Lower leg skin (tissue), 4 donors: ENCODE measurements at places on chromosomes 5 and 9. TPM values are rescaled to one million over a fixed set of nuclear protein-coding genes. Genes with fewer than 3 reads are reported as not detected.

Gene UGCG
- 81.3 TPM for total RNA-seq

Gene LHX3
- total RNA-seq: not detected

Gene UGT3A2
- total RNA-seq: 5.4 TPM

DNA sequence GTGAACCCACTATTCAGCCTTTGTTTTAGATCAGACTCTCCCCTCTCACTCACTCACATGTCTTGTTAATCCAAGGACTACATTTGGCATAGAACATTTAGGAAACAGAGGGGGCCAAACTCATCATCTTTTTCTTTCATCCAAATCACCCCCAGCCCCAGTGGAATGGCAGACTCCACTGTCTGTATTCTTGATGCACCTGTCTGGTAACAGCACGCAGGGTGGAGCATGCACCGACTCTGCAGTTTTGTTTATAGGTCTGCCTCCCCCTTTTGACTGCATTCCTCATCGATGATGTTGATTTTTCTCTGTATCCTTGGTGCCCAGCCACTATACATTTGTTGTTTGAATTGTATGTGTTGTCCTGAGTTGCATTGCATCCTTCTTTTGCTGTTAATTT lies 66.0 kb downstream of the ANGPTL2 start:
- DNase-seq: no peak

DNA sequence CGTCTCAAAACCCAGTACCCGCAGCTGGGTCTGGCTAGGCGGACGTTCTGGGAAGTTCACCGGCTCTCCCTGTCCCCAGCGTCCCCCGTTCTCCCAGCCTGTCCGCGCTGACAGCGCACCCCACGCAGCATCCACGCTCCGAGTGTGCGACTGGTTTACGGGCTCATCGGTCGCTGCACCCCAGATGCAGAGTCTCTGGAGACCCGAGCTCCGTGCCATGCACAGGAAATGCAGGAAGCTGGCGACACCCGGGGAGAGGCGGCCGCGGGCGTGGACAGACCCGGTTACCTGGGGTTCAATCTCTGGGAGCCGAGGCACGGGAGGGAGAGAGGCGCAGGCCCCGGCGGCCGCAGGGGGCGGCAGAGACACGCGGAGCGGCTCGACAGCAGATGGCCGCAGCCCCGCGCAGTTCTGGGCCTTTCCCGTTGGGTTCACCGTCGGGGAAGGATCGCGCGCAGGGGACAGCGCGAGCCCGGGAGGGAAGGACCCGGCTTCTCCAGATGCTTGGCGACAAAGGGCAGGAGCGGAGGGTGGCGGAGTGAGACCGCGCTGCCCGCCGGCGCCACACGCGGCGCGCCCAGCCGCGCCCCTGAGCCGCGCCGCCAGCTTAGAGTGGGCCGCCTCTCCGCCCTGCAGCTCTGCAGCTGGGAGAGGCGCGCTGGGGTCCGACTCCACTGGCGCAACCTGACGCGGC lies 558 bp downstream of the SHROOM1 start:
- DNase-seq: peak; percentile 58

DNA sequence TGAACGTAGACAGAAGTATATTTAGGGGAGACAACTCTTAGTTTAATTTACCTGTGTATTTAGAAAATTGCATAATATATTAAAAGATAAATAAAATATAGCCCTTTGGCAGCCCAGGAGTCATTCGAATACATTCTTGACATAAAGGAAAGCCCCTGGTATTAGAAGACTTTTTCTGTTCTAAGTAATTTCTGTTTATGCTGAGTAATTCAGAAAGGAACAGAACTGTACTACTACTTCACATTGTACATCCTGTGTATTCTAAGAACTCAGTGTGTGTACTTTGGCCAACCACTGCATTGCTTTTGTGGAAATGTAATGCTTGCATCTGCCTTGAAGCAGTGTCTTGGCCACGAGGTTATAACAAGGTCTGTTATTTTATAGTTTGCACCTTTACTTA lies 136.4 kb downstream of the KDM4C start:
- no peak for DNase-seq

Gene PGM5
- 9.8 TPM for total RNA-seq

GRCh38 chr9:91276513-91276912 lies 85.2 kb downstream of the AUH start:
- no peak for DNase-seq

Gene GFPT2
- total RNA-seq: 3.0 TPM

DNA sequence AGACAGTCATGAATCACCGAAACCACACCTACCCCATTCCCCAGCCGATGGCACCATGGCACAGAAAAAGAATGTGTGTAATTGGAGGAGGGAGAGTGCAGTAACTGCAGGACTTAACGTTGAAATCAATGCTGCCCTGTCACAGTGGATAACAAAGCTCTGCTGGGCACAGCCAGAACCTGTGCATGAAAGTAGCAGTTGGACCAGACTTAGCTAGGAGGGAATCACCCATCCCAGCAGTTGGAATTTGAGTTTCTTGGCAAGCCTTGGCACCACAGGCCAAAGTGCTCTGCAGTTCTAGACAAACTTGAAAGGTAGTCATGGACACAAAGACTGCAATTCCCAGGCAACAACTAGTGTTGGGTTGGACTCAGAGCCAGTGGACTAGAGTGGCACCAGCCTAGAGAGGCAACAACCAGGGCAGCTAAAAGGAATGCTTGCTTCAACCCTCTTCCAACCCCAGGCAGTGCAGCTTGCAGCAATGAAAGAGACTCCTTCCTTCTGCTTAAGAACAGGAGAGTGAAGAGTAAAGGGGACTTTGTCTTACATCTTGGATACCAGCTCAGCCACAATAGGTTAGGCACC lies 19.1 kb downstream of the TMEM232 start:
- DNase-seq: no peak

DNA sequence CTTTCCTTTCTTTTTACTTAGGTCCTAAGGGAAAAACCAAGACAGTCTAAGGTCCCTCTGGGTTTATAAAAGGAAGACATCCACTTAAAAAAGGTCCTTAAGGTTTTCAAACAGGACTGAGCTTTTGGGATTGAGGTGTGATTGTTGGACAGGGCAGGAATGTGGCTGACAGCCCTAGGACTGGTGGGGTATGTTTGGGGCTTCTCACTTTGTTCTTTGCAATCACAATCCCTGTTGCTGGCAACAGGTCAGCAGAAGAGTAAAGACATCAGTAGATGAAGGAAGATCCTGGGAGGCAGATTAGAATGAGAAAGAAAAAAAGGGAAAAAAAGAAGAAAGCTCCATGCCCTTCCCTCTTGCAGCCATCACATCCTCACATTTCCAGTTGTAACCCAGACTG lies 101.4 kb upstream of the TARS1 start:
- no peak for DNase-seq

DNA sequence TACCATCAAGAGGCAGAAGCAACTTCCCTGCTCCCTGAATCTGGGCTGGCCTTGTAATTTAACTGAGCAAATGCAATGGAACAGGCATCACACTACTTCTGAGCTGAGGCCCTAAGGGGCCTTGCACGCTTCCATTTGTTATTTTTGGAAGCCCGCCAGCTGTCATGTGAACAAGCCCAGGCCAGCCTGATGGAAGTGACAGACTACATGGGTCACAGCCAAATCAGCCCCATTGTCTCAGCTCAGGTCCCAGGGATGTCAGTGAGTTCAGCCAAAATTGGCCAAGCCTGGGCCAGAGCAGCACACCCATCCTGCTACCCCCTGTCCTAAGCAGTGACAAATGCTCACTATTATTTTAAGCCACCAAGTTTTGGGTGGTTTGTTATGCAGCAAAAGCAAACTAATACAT lies 72.8 kb downstream of the PRRT1B start:
- no peak for DNase-seq

Gene INSL6
- total RNA-seq: not detected

- no peak for DNase-seq
Observed at GRCh38 chr5:136174021-136174659, 18.8 kb downstream of the SMIM32 start.

Gene DAPK1
- total RNA-seq: 10.6 TPM

- DNase-seq: no peak
Observed at GRCh38 chr9:93183663-93184431, at the start of gene WNK2. Gene WNK2 (plus strand): TSS chr9:93184139. CDS start chr9:93184930, 791 bp downstream.

DNA sequence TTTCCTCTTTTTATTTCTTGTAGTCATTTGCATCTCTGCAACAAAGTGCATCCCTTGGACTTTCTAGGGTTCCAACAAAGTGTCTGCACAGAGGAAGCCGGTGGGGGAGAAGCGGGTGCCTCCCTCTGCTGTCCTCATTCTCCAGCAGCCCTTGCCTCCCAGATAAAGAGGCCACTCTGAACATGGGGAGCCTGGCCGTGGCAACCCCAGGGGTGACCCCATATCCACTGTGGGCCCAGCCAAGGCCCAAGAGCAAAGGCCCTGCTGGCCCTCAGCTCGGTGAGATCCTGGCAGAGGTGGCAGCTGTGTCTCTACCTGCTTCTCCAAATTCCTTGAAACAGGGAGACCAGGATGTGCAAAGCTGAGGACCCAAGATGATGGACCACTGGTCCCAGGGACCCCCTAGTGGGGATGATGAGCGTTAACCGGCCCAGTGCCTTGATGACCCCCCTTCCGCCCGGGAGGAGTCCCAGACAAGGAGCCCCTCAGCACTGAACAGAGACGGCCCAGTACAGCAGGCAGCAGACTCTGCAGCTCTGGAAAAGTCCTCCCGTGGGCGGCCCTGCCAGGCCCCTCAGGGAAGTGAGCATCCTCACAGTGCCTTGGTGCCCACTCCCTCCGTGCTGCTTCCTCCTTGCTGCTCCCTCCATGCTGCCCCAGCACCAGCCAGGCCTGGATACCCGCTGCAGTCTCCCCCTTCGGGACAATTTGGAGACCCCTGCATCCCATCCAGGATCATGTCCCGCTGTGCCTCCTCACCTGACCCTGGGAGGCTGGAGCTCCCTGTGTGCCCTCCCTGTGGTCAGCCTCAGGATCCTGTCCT lies 62.5 kb downstream of the MRPL36 start:
- DNase-seq: peak; percentile 71

DNA sequence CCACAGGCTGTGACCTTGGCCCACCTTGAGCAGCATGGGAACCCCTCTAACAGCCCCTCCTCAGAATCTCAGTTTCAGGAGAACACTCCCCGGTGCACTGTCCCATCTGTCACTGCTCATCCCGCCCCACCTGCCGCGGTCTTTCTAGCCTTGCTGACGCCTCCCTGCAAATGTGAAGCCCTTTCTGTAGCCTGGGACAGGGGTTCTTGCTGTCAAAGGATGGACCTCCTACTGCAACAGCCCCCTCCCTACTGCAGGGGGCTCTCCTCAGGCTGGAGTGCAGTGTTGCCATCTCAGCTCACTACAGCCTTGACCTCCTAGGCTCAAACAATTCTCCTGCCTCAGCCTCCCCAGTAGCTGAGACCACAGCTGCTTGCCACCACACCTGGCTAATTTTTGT lies 20.0 kb downstream of the OR2V1 start:
- DNase-seq: no peak

DNA sequence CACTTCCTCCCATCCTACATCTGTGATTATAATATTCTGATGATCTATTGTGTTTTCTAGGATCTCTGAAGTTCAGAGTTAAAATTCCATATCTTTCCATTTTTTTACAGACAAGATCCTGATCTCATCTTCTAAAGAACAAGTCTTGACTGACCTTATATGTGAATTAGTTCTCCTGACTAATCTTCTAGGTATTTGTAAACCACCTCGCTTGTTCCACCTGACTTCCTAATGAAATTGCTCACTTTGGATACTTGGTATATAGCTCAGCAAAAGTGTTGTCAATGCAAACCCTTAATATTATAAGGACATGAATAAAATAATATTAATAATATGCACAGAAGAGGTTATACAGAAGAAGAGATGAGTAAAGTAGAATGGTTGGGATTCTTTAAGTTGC lies 68.2 kb upstream of the NR4A3 start:
- no peak for DNase-seq

Gene IL9
- not detected for total RNA-seq

GRCh38 chr9:136700304-136700703 lies 12.1 kb upstream of the DIPK1B start:
- DNase-seq: no peak

DNA sequence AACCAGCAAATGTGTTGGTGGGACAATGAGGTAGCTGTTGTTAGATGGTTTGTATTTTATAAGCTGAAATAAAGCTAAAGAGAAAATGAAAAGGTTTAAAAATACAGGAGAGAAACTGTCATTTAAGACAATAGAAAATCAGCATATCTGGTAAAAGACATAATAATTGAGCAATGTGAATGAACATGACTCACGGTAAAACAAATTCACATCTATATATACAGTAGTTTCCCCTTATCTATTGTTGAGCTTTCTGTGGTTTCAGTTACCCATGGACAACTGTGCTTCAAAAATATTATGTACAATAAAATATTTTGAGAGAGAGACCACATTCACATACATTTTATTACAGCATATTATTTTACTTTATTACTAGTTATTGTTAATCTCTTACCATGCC lies 1649.8 kb downstream of the EFNA5 start:
- no peak for DNase-seq

Gene SPOUT1
- total RNA-seq: 41.5 TPM

GRCh38 chr9:19102181-19102630 lies 498 bp downstream of the HAUS6 start:
- DNase-seq: peak; percentile 90

DNA sequence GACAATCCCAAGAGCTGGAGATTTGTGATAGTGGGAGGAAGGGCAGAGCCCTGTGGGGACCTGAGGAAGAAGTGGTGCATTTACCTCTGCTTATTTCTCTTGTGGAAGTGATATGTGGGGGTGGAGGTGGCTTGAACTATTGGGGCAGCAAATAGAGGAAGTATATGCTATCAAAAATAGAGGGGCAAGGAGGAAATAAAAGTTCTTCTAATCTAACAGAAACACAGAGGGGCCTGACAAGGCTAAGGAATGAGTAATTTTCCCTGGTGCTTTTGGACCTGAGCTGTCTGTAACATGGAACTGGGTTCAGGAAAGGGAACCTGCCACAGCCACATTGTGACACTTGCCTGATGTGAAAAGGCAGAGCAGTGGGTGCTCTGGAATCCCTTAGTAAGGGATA lies 378.6 kb upstream of the KLF4 start:
- DNase-seq: no peak

Gene ANKRD34B
- total RNA-seq: not detected

Gene BARX1
- total RNA-seq: not detected

- DNase-seq: no peak
Observed at GRCh38 chr5:143652108-143652700, 159.8 kb upstream of the HMHB1 start.

- DNase-seq: no peak
Observed at GRCh38 chr5:122083535-122083934, 5.5 kb upstream of the LOX start.

GRCh38 chr5:178625679-178626483 lies 969 bp downstream of the CLK4 start:
- DNase-seq: no peak
